NCI-H1105 treated with DMSO at 0.1 percent for 48 hours (cell line): ENCODE measurements at places on chromosomes 3 and 15.

GRCh38 chr15:32784581-32784980 lies 66.8 kb downstream of the GREM1 start:
- DNase-seq = no peak

DNA sequence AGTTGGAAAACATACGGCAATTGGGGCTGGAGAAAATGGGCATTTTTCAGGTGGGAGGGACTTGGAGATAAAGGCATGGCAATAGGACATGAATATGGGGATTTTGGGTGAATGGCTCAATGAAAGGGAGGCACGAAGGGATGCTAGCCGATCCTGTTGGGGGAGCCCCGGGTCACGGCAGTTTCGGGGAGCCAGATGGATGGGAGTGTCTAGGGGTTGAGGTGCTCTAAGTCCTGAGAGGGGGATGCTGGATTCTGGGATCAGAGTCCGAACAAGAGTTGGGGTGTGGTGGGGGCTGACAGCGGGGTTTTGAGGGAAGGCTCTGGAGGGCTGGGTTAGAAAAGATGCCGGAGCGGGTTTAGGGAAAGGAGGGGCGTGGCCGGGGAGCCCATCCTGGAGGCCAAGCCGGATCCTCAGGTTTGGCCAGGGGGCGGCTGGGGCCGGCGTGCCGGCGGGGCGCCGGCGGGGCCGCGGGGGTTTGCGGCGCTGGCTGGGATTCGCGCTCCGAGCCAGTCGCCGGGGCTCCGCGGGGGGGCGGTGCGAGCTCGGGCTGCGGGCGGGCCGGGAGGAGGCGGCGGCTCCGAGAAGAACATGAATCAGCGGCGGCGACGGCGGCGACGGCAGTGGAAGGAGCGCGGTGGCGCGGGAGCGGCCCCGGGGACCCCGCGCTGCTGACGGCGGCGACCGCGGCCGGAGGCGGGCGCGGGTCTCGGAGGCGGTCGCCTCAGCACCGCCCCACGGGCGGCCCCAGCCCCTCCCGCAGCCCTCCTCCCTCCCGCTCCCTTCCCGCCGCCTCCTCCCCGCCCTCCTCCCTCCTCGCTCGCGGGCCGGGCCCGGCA lies at the start of gene TYRO3:
TYRO3 (plus strand) TSS at position 813 of the 839 bp plus-strand sequence. CDS start 46 bp downstream, outside the sequence.
- DNase-seq = peak; percentile 16

DNA sequence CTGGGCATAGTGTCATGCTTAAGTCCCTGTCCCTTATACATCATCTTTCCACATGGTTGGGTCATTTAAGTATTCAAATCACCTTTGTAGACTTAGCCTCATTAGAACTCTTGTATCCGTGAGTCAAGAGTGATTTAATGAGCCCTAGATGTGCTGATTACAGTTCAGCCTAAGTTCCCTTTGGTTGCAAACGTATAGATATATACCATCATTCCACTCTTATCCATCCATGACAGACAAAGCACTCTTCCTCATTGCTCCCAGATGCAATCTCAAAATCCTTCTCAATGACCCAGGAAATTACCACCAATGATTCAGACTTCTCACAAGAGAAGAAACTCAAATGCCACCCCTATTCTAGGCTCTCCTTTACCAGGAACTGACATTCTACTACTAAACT lies 50.2 kb upstream of the C3orf49 start:
- DNase-seq = no peak

GRCh38 chr15:64772488-64772887 lies 2.9 kb downstream of the RBPMS2 start:
- no peak for DNase-seq

DNA sequence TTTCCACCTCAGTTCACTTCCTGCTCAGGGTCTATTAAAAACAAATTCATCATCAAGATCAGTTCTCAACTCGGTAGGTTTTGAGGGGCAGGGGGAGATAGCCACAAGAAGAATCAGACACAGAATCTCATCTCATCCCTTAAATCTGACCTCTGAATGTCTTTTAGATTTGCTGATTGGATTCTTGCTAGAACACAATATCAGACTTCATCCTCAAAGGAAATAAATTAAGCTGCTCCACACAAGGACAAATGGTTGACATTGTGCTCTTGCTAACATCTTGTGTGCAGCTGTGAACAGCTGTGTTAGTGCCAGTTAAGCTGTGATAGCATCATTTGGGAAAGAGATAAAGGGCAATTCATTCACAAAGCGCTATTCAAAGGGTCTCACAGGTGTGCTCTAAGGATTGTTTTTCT lies 184.0 kb upstream of the ADAMTS9 start:
- DNase-seq = no peak

- peak; percentile 43 for DNase-seq
Measured at GRCh38 chr3:147358144-147358992, 48.0 kb downstream of the ZIC4 start.

- no peak for DNase-seq
Measured at GRCh38 chr15:79572691-79573404, 140.7 kb downstream of the MINAR1 start.

DNA sequence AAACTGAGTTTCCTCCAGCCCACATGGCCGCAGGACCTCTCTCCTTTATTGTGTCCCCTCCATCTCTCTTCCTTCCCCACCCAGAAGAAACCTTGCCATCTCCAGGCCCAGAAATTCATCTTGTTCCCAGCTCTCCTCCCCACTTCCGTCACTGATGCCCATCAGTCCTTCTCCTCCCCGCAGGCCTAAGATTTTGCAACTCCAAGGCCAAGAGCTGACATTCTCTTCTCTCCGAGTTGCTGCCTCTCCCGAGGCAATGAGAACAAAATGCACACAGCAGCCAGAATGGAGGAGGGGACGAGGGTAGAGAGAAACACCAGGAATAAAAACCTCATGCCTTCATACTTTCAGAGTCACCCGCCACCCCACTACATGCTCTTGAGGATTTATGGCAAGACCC lies 526.5 kb upstream of the PROK2 start:
- DNase-seq = no peak

GRCh38 chr3:46857485-46858341 lies 5.5 kb downstream of the MYL3 start:
- DNase-seq = no peak

GRCh38 chr3:721086-721485 lies 371.7 kb upstream of the CNTN6 start:
- DNase-seq = no peak

DNA sequence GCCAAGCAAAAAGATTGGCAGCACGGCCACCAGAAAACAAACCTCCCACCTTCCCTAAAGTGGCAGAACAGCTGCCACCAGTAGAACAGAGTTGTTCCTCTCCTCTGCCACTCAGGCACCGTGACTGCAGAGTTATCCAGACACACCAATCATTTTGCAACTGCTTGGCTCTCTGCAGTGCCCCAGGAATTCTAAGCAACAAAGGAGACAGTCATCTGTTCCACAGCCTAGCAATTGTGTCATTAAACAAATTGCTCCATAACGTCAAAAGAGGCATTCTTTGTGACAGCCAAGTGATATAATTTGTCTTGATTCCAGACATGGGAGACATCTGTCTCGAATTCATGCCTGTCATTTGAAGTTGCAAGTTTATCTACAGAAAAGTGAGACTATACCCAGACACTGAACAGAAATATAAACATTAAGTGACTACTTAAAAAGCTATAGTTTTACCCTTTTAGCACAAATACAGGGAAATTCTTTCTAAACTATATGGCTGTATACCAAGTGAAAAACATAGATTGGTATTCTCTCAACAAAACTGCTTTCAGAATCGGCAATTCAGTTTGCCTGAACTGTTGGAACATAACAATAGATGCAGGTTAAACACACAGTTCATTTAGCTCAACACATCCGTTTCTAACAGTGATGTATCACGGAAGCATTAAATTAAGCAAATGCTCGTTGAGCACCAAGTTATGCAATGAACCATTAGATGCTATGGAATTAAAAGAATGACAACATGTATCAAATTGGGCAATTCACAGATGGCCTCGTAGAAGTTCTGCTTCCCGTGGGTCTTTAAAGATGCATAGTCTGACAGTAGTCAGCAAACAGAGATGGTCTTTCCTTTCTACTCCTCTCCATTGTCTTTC lies 281.3 kb downstream of the FGF12 start:
- peak; percentile 98 for DNase-seq

DNA sequence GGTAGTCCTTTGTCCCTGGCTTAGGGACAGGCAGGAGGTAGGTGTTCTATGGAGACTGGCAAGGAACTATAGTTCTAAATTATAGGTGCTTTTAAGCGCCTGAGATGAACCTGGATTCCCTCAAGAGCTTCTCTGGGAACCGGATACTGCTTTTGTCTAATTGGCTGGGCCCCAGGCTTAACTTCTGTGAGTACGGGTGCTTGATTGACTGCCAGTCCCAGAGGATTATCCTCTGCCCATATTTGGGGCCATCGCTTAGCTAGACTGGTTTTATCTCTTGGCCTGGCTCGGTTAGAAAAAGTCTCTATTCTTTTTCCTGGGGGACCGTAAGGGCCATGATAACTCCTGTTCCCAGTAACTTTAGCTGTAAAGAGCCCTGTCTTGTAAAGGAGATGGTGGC lies 339.1 kb downstream of the KCNH8 start:
- DNase-seq = no peak

DNA sequence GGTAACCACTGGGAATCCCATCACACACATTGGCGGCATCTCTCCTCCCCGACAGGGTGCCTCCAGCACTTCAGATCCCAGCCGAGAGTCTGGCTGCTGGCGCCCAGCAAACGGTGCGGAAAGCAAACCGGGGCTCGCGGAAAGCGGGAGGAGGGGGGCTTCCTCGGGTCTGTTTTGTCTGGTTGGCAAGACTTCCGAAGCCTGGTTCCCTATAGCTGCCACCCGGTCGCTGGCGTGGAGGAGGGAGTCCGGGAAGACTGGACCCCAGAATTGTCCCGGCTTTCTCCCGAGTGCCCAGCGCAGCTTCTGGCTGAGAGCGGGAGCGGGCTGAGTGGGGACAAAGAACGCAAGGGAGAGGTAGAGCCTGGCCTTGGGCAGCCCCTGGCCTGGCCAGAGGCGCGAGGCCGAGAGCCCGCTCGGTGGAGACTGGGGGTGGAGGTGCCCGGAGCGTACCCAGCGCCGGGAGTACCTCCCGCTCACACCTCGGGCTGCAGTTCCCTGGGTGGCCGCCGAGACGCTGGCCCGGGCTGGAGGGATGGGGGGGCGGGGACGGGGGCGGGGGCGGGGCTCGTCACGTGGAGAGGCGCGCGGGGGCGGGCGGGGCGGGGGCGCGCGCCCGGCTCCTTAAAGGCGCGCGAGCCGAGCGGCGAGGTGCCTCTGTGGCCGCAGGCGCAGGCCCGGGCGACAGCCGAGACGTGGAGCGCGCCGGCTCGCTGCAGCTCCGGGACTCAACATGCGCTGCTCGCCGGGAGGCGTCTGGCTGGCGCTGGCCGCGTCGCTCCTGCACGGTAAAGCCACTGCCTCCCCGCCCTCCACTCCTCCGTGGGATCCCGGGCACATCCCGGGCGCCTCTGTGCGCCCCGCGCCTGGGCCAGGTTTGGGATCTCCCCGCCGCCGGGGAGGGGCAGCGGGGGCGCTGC lies at the start of gene CHRNA7:
CHRNA7 (plus strand) TSS at position 654 of the 920 bp plus-strand sequence; CDS start at position 734, 80 bp downstream.
- DNase-seq = peak; percentile 53

DNA sequence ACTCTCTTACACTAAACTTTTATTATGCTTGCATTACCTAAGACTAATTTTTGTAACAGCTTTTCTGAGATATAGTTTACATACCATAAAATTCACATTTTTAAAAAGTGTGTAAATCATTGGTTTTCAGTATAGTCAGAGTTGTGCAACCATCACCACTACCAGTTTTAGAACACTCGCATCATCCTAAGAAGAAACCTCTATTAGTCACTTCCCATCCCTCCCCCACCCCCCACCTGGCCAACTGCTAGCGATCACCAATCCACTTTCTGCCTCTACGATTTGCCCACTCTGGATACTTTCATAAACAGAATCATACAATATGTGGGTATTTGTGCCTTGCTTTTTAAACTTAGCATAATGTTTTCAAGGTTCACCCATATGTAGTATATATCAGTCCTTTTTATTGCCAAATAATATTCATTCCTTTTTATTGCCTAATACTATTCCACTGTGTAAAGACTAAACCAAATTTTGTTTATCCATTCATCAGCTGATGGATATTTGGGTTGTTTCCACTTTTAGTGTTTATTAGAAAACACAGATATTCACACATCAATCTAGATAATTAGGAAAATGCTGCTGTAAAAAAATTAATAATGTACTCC lies 23.0 kb downstream of the UBP1 start:
- no peak for DNase-seq

DNA sequence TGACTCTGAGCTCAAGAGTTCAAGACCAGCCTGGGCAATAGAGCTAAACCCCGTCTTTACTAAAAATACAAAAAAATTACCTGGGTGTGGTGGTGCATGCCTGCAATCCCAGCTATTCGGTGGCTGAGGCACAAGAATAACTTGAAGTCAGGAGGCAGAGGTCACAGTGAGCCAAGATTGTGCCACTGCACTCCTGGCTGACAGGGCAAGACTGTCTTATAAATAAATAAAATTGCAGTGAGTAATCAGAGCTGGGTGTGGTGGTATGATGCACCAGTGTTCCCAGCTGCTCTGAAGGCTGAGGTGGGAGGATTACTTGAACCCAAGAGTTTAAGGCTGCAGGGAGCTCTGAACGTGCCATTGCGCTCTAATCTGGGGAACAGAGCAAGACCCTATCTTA lies 55.9 kb upstream of the GCNT3 start:
- no peak for DNase-seq

DNA sequence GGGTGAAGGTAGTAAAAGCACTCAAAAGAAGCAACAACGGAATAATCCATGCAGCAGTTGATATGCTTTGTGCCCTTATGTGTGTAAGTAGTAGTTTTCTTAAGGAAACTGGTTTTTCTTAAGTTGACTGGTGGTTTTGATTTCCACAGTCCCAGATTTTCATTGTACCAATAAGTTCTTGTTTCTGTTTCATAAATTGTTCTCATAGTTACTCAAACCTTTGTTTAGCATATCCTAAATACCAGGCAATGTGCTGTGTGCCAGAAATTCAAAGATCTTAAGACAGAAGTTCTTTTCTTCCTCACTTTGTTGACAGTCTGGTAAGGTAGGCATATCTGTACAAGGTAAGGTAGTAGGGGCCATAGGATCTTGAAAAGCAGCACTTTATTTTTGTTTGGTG lies 40.0 kb downstream of the DNAJC13 start:
- DNase-seq = no peak

GRCh38 chr15:69780374-69780773 lies 317.3 kb downstream of the TLE3 start:
- DNase-seq = peak; percentile 5

DNA sequence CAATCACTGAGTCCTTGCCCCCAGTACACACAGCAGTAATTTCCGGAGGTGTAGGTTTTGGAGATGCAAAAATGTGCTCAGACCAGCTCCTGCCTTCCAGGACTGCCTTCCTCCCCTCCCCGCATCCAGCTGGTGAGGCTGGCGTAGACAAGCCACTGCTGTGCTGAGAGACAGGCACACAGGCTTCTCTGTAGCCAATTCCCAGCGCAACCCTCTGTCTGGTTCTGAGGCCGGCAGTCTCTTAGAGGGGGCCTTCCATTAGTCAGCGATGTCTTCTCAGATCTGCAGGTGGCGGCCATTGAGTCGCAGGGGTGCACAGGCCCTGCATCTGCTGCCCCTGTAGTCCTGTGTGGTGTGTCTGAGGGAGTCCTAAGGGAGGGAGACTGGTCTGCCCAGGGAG lies 114.4 kb downstream of the DNAJB8 start:
- no peak for DNase-seq

GRCh38 chr3:11944052-11944673 lies 60.0 kb upstream of the SYN2 start:
- DNase-seq = peak; percentile 3
